ENCODE measurements at places on chromosomes 2 and 18. TPM values are rescaled to one million over a fixed set of nuclear protein-coding genes. Genes with fewer than 3 reads are reported as not detected.

DNA sequence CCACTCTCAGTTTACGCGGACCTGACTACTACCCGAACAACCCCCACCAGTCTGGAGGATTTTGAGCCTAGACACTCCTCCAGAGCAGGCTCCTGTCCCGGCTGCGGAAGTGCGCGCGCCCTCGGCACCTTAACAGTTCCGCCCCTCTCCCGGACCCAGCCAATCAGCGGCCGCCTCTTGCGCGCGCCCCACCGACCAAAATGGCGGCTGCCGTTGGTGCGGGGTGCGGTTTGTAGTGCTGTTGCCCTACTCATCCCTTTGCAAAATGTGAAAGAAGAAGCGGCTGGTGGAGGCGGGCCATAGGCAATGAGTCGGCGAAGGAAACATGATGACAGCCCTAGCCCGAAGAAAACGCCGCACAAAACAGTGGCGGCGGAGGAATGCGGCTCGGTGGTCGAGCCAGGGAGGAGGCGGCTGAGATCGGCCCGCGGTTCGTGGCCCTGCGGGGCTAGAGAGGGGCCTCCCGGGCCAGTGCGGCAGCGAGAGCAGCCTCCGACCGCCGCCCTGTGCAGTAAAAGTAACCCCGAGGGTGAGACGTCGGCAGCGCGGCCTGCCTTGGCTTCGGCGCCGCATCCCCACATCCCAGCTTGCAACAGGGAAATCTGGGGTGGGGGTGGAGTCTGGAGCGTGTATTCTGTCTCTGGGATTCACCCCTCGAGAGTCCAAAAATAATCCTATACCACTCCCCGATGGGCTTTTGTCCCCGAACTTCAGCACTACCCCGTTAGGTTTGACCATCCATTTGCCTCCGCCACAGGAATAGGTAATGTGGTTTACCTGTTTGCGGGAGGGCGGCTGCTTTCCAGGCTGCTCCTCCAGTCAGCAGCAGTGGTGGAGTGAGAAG, at the start of gene ETAA1:
TSS of gene ETAA1 (plus strand) at position 191 of the 844 bp plus-strand sequence. CDS start at position 307, 116 bp downstream.
- peaks cover 18% of the 10 kb centered on the region for H3K36me3 ChIP-seq
- peak within 1 kb of the TSS; percentile 57 for H3K27ac ChIP-seq
- H3K27me3 ChIP-seq: no peaks in the 10 kb centered on the region
- DNase-seq: peak; percentile 90

DNA sequence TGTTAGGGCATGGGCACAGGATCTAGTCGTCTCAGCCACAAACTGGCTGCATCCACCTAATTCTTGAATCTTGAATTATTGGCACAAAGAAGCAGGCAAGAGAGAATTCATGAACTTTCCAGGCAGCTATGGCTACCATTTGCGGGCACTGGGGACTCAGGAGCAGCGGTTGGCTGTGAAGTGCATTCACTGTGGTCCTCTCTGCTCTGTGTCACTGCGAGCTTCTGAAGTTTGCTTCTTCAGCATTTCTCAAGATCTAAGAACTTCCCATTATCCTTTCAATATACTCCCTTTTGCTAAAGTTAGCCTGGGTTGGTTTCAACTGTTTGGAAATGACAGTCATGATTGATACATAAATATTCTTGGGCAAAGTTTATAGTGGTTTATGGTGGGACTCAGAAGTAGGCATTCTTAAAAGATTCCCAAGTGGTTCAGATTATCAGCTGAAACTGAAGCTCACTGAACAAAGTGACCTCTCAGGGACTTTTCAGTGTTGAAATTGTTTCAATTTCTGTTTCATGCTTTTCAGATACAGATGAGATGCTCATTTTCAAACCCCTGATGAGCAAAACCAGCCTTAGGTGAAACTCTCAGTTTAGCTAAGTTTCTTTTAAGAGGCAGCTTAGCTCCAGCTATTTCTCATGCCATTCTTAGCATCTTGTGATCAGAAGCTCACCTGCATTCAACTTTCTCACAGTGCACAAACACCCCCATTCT, 1258.3 kb upstream of the GYPC start:
- H3K27me3 ChIP-seq: no peaks in the 10 kb centered on the region
- no peak overlapping the region for H3K27ac ChIP-seq
- no peak overlapping the region for H3K4me3 ChIP-seq
- no peaks in the 10 kb centered on the region for H3K36me3 ChIP-seq
- H3K4me1 ChIP-seq: no peaks in the 10 kb centered on the region

DNA sequence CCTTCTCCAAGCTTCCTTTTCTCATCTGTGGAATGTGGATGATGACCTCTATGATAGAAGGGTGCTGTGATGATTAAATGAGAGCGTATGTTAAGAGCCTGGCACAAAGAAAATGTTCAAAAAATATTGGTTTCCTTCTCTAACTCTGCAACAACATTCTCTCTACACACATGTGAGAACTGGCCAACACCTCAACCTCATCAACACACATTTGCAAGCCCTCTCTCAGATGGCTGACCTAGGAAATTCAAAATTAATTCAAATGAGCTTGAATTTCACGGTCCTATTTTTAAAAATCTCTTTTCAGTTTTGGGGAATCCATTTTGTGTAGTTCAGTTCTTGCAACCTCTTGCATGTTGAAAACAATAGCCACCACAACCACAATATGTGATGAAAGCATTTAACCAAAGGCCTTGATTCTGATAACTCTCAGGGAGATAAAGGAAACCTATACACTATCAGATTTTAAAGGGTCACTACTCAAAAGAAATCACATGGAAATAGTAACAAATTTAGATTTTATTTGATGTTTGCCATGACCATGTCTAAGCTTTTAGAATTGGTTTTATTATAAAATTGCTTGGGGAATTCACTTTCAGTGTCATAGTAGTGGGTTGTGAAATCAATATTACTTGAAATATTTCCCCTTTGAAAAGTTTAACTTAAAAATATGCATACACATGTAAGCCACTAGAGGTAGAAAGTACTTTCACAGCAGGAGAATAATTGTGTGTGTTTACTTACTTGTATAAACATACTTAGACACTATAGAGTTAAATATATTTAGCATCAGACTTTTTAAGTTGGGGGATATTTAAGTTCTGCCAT, 16.6 kb upstream of the NABP1 start:
- no peak overlapping the region for H3K4me3 ChIP-seq
- H3K27me3 ChIP-seq: no peaks in the 10 kb centered on the region
- H3K36me3 ChIP-seq: no peaks in the 10 kb centered on the region
- DNase-seq: no peak

- no peaks in the 10 kb centered on the region for H3K36me3 ChIP-seq
- no peak overlapping the region for H3K27ac ChIP-seq
- H3K4me1 ChIP-seq: no peaks in the 10 kb centered on the region
- no peak for DNase-seq
- H3K4me3 ChIP-seq: no peak overlapping the region
- no peaks in the 10 kb centered on the region for H3K27me3 ChIP-seq
These were observed 143.4 kb downstream of the LPIN1 start for GRCh38 chr2:11889854-11890253.

DNA sequence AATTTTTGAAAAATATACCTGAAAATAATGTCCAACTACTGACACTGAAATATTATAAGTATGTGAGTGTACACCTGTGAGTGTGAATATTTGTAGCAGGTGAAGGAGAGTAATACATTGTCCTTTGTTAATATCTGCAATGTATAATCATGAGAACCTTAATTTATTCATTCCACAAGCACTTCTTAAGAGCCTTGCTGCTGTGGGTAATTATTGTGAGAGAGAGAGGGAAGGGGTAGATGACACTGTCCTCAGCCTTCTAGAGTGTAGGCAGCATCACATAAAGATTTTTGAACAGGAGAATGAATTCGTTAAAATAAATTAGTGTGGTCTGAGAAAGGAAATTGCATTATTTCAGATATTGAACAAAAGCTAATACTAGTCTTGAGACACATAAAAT, 157.2 kb downstream of the MAP2 start:
- H3K4me3 ChIP-seq: no peak overlapping the region
- no peaks in the 10 kb centered on the region for H3K27me3 ChIP-seq
- no peak overlapping the region for H3K27ac ChIP-seq
- H3K4me1 ChIP-seq: no peaks in the 10 kb centered on the region
- H3K36me3 ChIP-seq: no peaks in the 10 kb centered on the region

DNA sequence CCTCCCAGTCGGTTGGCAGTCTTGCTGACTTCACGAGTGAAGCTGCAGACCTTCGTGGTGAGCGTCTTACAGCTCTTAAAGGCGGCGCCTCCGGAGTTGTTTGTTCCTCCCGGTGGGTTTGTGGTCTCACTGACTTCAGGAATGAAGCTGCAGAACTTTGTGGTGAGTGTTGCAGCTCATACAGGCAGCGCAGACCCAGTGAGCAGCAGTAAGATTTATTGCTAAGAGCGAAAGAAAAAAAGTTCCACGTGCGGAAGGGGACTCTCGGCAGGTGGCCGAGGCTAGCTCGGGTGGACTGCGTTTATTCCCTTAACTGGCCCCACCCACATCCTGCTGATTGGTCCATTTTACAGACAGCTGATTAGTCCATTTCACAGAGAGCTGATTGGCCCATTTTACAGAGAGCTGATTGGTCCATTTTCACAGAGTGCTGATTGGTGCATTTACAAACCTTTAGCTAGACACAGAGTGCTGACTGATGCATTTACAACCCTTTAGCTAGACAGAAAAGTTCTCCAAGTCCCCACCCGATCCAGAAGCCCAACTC, 240.3 kb downstream of the LRATD1 start:
- H3K4me1 ChIP-seq: no peaks in the 10 kb centered on the region
- H3K27me3 ChIP-seq: no peaks in the 10 kb centered on the region
- H3K4me3 ChIP-seq: no peak overlapping the region
- no peaks in the 10 kb centered on the region for H3K36me3 ChIP-seq

GRCh38 chr2:233354971-233355574, 779 bp downstream of the DGKD start:
- no peak overlapping the region for H3K27ac ChIP-seq
- H3K4me3 ChIP-seq: peak overlapping the region; percentile 65
- H3K36me3 ChIP-seq: peaks cover 18% of the 10 kb centered on the region
- no peaks in the 10 kb centered on the region for H3K27me3 ChIP-seq

GRCh38 chr2:14137643-14138042, 494.9 kb upstream of the LRATD1 start:
- no peak overlapping the region for H3K4me3 ChIP-seq
- no peaks in the 10 kb centered on the region for H3K27me3 ChIP-seq
- DNase-seq: no peak
- H3K4me1 ChIP-seq: no peaks in the 10 kb centered on the region
- no peak overlapping the region for H3K27ac ChIP-seq

Gene ATP6V1C2
- total RNA-seq: not detected

Gene IL18RAP
- not detected for total RNA-seq

Gene TMEM131
- total RNA-seq: 22.8 TPM
